Esophagus (tissue), 2 donors: ENCODE measurements at places on chromosomes 7 and 10. TPM values are rescaled to one million over a fixed set of nuclear protein-coding genes. Genes with fewer than 3 reads are reported as not detected.

The PUS7 gene
- 5.4 TPM for polyA plus RNA-seq

The ZNF862 gene
- 8.4 TPM for polyA plus RNA-seq

The SLC16A12 gene
- 0.02 TPM for polyA plus RNA-seq

The ANKRD30A gene
- polyA plus RNA-seq: not detected

The ATOH7 gene
- not detected for polyA plus RNA-seq

The MSMB gene
- 0.59 TPM for polyA plus RNA-seq

The PILRA gene
- polyA plus RNA-seq: 1.7 TPM

The WNT8B gene
- polyA plus RNA-seq: not detected

The OR6B1 gene
- polyA plus RNA-seq: not detected

The PKD2L1 gene
- polyA plus RNA-seq: not detected

The ZNHIT1 gene
- polyA plus RNA-seq: 56.0 TPM

The BAIAP2L1 gene
- polyA plus RNA-seq: 20.0 TPM

The ADRB1 gene
- 0.22 TPM for polyA plus RNA-seq

The DPYSL4 gene
- 0.52 TPM for polyA plus RNA-seq

The FAM180A gene
- polyA plus RNA-seq: 0.55 TPM

The DLX6 gene
- not detected for polyA plus RNA-seq

The TMEM236 gene
- polyA plus RNA-seq: 0.01 TPM

The PRKAR1B gene
- polyA plus RNA-seq: 10.9 TPM

The OR6V1 gene
- not detected for polyA plus RNA-seq

The RET gene
- polyA plus RNA-seq: 0.10 TPM

The AGR2 gene
- 1.6 TPM for polyA plus RNA-seq

The WDFY4 gene
- 0.79 TPM for polyA plus RNA-seq

The RUFY2 gene
- 4.9 TPM for polyA plus RNA-seq

The UCN3 gene
- not detected for polyA plus RNA-seq

The IL6 gene
- polyA plus RNA-seq: 0.44 TPM

The BHLHA15 gene
- 0.96 TPM for polyA plus RNA-seq

The RRP12 gene
- polyA plus RNA-seq: 13.7 TPM

The CFAP69 gene
- 3.1 TPM for polyA plus RNA-seq

The HMX2 gene
- 0.08 TPM for polyA plus RNA-seq

The PHKG1 gene
- 1.3 TPM for polyA plus RNA-seq

The GFRA1 gene
- polyA plus RNA-seq: 0.73 TPM

The TAS2R41 gene
- not detected for polyA plus RNA-seq

The AUTS2 gene
- 15.6 TPM for polyA plus RNA-seq

The GIMAP5 gene
- 5.2 TPM for polyA plus RNA-seq

The TEX47 gene
- not detected for polyA plus RNA-seq

The HTR5A gene
- polyA plus RNA-seq: not detected

The MYL7 gene
- polyA plus RNA-seq: 0.12 TPM

The TSPAN33 gene
- 3.8 TPM for polyA plus RNA-seq

The SCIN gene
- 10.4 TPM for polyA plus RNA-seq

The PHYH gene
- 5.7 TPM for polyA plus RNA-seq

The PALS2 gene
- polyA plus RNA-seq: 2.9 TPM

The UCMA gene
- polyA plus RNA-seq: not detected

The EGR2 gene
- polyA plus RNA-seq: 0.49 TPM

The YWHAG gene
- 35.2 TPM for polyA plus RNA-seq

The PBLD gene
- polyA plus RNA-seq: 1.1 TPM

The SPACDR gene
- polyA plus RNA-seq: 0.65 TPM
